ENCODE measurements at places on chromosomes 4 and X.

- no peaks in the 10 kb centered on the region for H3K4me1 ChIP-seq
- H3K4me3 ChIP-seq, result no peak overlapping the region
- H3K27me3 ChIP-seq, result no peaks in the 10 kb centered on the region
- DNase-seq, result no peak
- H3K36me3 ChIP-seq, result no peaks in the 10 kb centered on the region
- no peak overlapping the region for H3K27ac ChIP-seq
These were observed 12.7 kb downstream of the HPGDS start for GRCh38 chr4:94329933-94330332.

DNA sequence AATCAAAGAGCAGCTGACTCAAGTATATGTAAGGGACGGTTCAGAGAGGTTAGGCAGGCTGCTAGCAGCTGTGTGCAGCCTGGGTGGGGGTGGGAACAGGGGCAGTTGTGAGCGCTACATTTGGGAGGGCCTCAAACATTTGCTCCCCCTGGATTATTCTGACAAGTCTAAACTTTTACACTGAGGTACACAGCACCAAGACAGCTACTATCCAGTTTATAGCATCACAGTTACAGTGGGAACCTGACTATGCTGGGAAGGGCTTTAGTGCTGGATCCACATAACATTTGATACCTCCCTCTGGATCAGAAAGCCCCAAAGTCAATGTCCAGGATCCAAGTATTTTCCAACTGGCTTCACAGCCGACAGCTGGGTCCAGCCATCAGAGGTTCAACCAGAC is 55.8 kb upstream of the GIMD1 start:
- H3K27me3 ChIP-seq, result no peaks in the 10 kb centered on the region
- H3K27ac ChIP-seq, result no peak overlapping the region
- no peaks in the 10 kb centered on the region for H3K36me3 ChIP-seq
- no peak for DNase-seq
- no peaks in the 10 kb centered on the region for H3K4me1 ChIP-seq
- H3K4me3 ChIP-seq, result no peak overlapping the region

- peaks cover 20% of the 10 kb centered on the region for H3K4me1 ChIP-seq
- no peaks in the 10 kb centered on the region for H3K27me3 ChIP-seq
- no peak for DNase-seq
- peak within 1 kb of the TSS; percentile 67 for H3K27ac ChIP-seq
- no peaks in the 10 kb centered on the region for H3K36me3 ChIP-seq
These were observed at the start of gene CENPU for GRCh38 chr4:184733654-184734524. Gene CENPU (minus strand): TSS chr4:184734096. CDS start chr4:184734062, 34 bp downstream.

GRCh38 chr4:108094923-108095482 is 73.7 kb downstream of the LEF1 start:
- no peaks in the 10 kb centered on the region for H3K4me1 ChIP-seq
- no peak overlapping the region for H3K4me3 ChIP-seq
- no peak for DNase-seq
- H3K27ac ChIP-seq, result no peak overlapping the region
- H3K36me3 ChIP-seq, result no peaks in the 10 kb centered on the region

- H3K27me3 ChIP-seq, result no peaks in the 10 kb centered on the region
- peak; percentile 70 for DNase-seq
- H3K4me1 ChIP-seq, result no peaks in the 10 kb centered on the region
- no peak overlapping the region for H3K27ac ChIP-seq
- H3K36me3 ChIP-seq, result no peaks in the 10 kb centered on the region
These were observed 60.5 kb downstream of the TBC1D14 start for GRCh38 chr4:6969826-6970800.

- H3K4me3 ChIP-seq, result no peak overlapping the region
- H3K27ac ChIP-seq, result no peak overlapping the region
- no peaks in the 10 kb centered on the region for H3K36me3 ChIP-seq
- H3K27me3 ChIP-seq, result no peaks in the 10 kb centered on the region
- H3K4me1 ChIP-seq, result no peaks in the 10 kb centered on the region
These were observed 33.7 kb upstream of the CCKAR start for GRCh38 chr4:26524011-26524410.

- H3K4me1 ChIP-seq, result no peaks in the 10 kb centered on the region
- no peak overlapping the region for H3K4me3 ChIP-seq
These were observed 106.4 kb upstream of the GPM6B start for GRCh38 chrX:13923289-13923688.

- no peak overlapping the region for H3K27ac ChIP-seq
- no peaks in the 10 kb centered on the region for H3K4me1 ChIP-seq
- DNase-seq, result no peak
- no peaks in the 10 kb centered on the region for H3K36me3 ChIP-seq
These were observed 17.0 kb upstream of the SYTL5 start for GRCh38 chrX:37989304-37989703.

GRCh38 chrX:41960142-41960541 is 36.8 kb upstream of the CASK start:
- no peak overlapping the region for H3K4me3 ChIP-seq
- no peaks in the 10 kb centered on the region for H3K4me1 ChIP-seq
- H3K36me3 ChIP-seq, result no peaks in the 10 kb centered on the region
- H3K27ac ChIP-seq, result no peak overlapping the region

GRCh38 chr4:1250921-1251772 is 2.2 kb upstream of the CTBP1 start:
- peak overlapping the region; percentile 93 for H3K27ac ChIP-seq
- no peak overlapping the region for H3K4me3 ChIP-seq
- peaks cover 48% of the 10 kb centered on the region for H3K4me1 ChIP-seq
- H3K27me3 ChIP-seq, result no peaks in the 10 kb centered on the region
- DNase-seq, result no peak
- H3K36me3 ChIP-seq, result no peaks in the 10 kb centered on the region

GRCh38 chrX:131791608-131792355 is 231.3 kb upstream of the STK26 start:
- H3K27me3 ChIP-seq, result no peaks in the 10 kb centered on the region
- DNase-seq, result no peak
- no peaks in the 10 kb centered on the region for H3K4me1 ChIP-seq
- no peaks in the 10 kb centered on the region for H3K36me3 ChIP-seq
- H3K4me3 ChIP-seq, result peak overlapping the region; percentile 42

DNA sequence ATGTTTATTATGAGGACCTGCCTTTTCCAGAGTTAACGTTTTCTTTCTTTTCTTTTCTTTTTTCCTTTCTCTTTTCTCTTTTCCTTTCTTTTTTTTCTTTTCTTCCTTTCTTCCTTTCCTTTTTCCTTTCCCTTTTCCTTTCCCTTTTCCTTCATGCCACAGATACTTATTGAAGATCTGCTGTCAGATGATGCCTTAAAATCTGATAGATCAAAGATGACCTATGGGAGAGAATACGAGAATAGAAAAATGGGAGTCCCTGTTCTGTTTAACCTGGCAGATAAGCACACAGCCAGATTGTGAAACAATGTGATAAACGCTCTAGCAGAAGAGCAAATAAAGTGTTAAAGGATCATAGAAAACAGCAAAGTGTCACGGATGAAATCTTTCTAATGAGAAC is 38.9 kb downstream of the AFF1 start:
- DNase-seq, result no peak
- H3K36me3 ChIP-seq, result no peaks in the 10 kb centered on the region
- H3K4me1 ChIP-seq, result peaks cover 51% of the 10 kb centered on the region
- no peaks in the 10 kb centered on the region for H3K27me3 ChIP-seq

DNA sequence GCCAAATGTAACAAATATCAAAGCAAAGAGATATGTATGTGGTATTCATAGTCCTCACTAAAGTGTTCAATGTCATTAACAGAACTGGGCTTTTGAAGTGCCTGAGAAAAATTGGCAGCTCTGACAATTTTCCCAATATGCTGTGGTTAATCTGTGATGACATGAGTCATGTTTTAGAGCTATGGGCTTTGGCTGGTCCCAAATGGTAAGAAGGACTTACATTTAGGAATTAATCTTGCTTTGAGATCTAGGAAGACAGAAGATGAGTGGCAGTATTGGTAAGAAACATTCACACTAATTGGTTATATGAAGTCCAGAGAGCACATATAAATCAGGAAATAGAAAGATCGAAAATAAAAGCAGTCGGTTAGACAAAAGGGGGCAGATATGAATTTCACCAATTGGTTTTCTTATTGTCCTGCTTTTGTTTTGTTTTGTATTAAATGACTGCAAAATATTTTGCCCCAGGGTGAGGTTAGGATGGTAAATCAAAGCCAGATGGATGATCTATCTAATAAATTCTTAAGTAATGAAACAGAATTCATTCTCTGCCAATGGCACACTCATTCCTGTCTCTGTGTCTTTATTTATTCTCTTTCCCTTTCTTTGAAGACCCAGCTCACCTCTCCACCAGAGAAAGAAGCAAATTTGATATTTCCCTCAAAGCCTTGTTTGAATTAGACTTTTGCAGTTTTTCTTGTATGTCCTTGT is 993.1 kb downstream of the RPA4 start:
- no peak overlapping the region for H3K27ac ChIP-seq
- H3K4me3 ChIP-seq, result no peak overlapping the region

- H3K4me3 ChIP-seq, result no peak overlapping the region
- H3K27ac ChIP-seq, result no peak overlapping the region
- DNase-seq, result no peak
- H3K27me3 ChIP-seq, result no peaks in the 10 kb centered on the region
These were observed 2.5 kb downstream of the BMP3 start for GRCh38 chr4:81032771-81033684.

DNA sequence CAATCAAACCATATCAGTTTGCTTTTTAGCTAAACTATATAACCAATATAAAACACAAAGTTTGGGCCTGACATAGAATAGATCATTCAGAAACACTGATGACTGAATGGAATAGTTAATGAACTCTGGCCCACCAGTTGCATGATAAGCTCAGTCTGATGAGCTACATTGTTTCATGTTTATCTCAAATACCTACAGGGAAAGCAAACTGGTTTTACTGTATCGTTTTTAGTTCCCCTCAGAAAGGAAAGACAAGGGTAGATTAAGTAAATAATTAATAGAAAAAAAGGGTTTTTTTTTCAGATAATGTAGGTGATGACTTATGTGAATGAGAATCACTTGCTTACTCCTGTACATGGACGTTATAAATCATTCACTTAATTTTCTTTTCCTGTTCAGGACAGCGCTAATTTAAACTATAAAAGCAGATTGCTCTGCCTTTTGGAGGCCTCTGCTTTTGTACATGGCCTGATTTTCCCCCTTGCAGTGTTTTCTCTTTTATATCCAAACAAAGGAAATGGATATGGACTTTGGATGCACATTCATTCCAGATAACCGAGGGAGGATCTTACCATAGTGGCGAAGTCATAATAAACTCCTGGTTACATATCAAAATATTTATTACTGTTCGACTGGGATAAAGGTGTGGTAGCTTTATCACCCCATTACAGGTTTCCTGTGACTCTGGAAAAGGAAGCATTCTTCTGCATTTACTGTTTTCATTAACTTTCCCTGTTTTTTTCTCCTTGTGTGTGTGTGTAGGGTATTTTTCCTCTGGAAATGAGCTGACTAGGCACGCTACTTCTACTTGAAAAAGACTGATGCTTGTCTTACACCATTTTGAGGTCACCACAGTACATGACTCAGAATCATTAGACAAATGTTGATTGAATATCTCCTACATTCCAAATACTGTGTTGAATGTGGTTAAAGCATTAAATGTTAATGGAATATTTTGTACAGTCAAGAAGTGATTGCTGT is 373.1 kb upstream of the HS3ST1 start:
- no peak overlapping the region for H3K27ac ChIP-seq
- H3K36me3 ChIP-seq, result no peaks in the 10 kb centered on the region
- no peak for DNase-seq

- H3K36me3 ChIP-seq, result no peaks in the 10 kb centered on the region
- peak overlapping the region; percentile 78 for H3K27ac ChIP-seq
- no peak for DNase-seq
- no peak overlapping the region for H3K4me3 ChIP-seq
- H3K4me1 ChIP-seq, result no peaks in the 10 kb centered on the region
These were observed 16.0 kb downstream of the XG start for GRCh38 chrX:2767631-2768455.

GRCh38 chr4:156623376-156623775 is 348.2 kb downstream of the PDGFC start:
- H3K27ac ChIP-seq, result no peak overlapping the region
- H3K4me3 ChIP-seq, result no peak overlapping the region
- no peaks in the 10 kb centered on the region for H3K27me3 ChIP-seq
- H3K36me3 ChIP-seq, result no peaks in the 10 kb centered on the region
- no peak for DNase-seq

DNA sequence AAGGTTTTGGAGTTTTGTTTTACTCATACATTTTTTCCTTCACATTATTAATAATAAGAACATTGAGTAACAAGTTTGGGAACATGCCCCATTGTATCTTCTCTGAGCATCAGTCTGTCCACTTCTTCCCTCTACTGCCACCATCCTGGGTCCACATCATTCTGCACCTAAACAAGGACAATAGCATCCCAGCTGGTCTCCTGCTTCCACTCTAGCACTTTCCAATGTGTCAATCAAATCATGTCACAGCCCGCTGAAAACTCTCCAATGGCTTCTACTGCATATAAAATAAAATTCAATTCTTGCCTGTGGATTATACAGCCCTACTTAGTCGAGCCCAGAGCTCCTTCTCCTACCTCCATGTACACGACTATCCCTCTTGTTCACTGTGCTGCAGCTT is 66.8 kb upstream of the RBPJ start:
- no peaks in the 10 kb centered on the region for H3K4me1 ChIP-seq
- no peak overlapping the region for H3K4me3 ChIP-seq
- no peaks in the 10 kb centered on the region for H3K36me3 ChIP-seq
- no peak overlapping the region for H3K27ac ChIP-seq
- no peak for DNase-seq
- H3K27me3 ChIP-seq, result no peaks in the 10 kb centered on the region

- H3K27me3 ChIP-seq, result no peaks in the 10 kb centered on the region
- H3K27ac ChIP-seq, result no peak overlapping the region
- DNase-seq, result no peak
- no peaks in the 10 kb centered on the region for H3K36me3 ChIP-seq
These were observed 138.6 kb downstream of the AMELX start for GRCh38 chrX:11431786-11432185.

GRCh38 chr4:168361365-168362024 is 42.9 kb upstream of the DDX60 start:
- DNase-seq, result no peak
- no peak overlapping the region for H3K27ac ChIP-seq
- no peaks in the 10 kb centered on the region for H3K4me1 ChIP-seq
- no peak overlapping the region for H3K4me3 ChIP-seq
- H3K27me3 ChIP-seq, result no peaks in the 10 kb centered on the region
- peaks cover 10% of the 10 kb centered on the region for H3K36me3 ChIP-seq

Data from vagina (tissue), 2 donors.